Stimulated activated CD4-positive, alpha-beta T cell treated with anti-CD3 and anti-CD28 coated beads, Interleukin-15, amount 100 ng/mL, for 24 hours (primary cell): ENCODE measurements at places on chromosomes 4 and X.

DNA sequence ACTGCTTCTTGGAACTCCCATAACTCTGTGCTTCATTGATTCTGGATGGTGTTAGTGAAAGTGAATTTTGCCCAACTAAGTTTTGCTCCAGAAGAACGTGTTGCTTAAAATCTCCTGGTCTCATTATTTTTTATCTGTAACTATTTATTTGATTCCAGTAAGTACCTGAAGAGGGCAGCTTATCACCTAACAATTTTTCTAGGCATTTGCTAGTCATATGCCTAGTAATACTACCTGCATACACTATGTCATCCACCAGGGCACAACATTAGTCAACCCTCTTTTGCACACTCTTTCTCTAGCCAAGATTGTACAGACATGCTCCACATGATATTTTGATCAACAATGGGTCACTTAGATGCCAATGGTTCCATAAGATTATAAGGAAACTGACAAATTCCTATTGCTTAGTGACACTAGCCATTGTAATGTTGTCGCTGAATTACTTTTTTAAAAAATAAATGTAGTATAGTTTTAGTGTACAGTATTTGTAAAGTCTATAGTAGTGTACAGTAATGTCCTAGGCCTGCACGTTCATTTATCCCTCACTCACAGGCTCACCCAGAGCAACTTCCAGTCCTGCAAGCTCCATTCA lies 499.9 kb upstream of the AADAT start:
- DNase-seq = no peak

GRCh38 chr4:103075435-103075893 lies 1.1 kb downstream of the SLC9B2 start:
- no peak for DNase-seq

- peak; percentile 23 for DNase-seq
Observed at GRCh38 chrX:107135049-107135964, 16.7 kb upstream of the RBM41 start.

- no peak for DNase-seq
Observed at GRCh38 chr4:102608190-102608589, 107.0 kb downstream of the NFKB1 start.

- DNase-seq = no peak
Observed at GRCh38 chrX:23908219-23909004, 606 bp downstream of the CXorf58 start.

- DNase-seq = no peak
Observed at GRCh38 chr4:11342401-11342800, 86.3 kb downstream of the HS3ST1 start.

GRCh38 chr4:60805500-60806313 lies 394.4 kb upstream of the ADGRL3 start:
- no peak for DNase-seq

- no peak for DNase-seq
Observed at GRCh38 chr4:5804656-5805055, 88.2 kb downstream of the CRMP1 start.
